Vagina (tissue), 2 donors: ENCODE measurements at places on chromosomes 1 and 21. TPM values are rescaled to one million over a fixed set of nuclear protein-coding genes. Genes with fewer than 3 reads are reported as not detected.

Gene CLCA4
- total RNA-seq, result 44.0 TPM

Gene UBL4B
- total RNA-seq, result not detected

Gene SLC45A1
- 13.8 TPM for total RNA-seq

Gene SYCP1
- not detected for total RNA-seq

Gene KAZN
- 29.5 TPM for total RNA-seq

Gene CDK18
- total RNA-seq, result 27.0 TPM

DNA sequence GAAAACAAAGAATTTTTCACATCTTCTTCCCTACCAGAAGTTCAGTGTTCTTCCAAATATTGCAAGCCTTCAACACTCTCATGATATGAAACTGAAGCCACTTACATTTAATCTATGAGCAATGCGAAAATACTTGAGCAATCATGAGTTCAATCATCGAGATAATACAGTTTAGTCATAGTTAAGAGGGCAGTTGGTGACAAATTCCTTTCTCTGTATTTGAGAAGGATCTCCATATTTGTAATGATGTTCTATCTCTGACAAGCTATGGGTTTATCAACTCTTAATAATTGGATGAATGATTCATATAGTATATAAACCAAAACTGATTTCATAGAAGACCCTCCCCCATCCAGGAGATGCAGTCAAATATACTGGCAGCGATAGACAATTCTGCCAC is 29.7 kb upstream of the PYHIN1 start:
- no peak overlapping the region for H3K27ac ChIP-seq
- H3K4me3 ChIP-seq, result no peak overlapping the region
- no peaks in the 10 kb centered on the region for H3K27me3 ChIP-seq
- no peaks in the 10 kb centered on the region for H3K36me3 ChIP-seq
- H3K4me1 ChIP-seq, result no peaks in the 10 kb centered on the region

GRCh38 chr1:91569411-91570119 is 68.9 kb downstream of the CDC7 start:
- H3K27ac ChIP-seq, result peak overlapping the region; percentile 83
- H3K36me3 ChIP-seq, result no peaks in the 10 kb centered on the region
- no peaks in the 10 kb centered on the region for H3K27me3 ChIP-seq
- peaks cover 38% of the 10 kb centered on the region for H3K4me1 ChIP-seq

- peak overlapping the region; percentile 93 for H3K27ac ChIP-seq
- H3K36me3 ChIP-seq, result no peaks in the 10 kb centered on the region
- no peak overlapping the region for H3K4me3 ChIP-seq
- peaks cover 53% of the 10 kb centered on the region for H3K4me1 ChIP-seq
- H3K27me3 ChIP-seq, result no peaks in the 10 kb centered on the region
Measured at GRCh38 chr21:46185716-46186115, 1.5 kb upstream of the SPATC1L start.

- no peak overlapping the region for H3K4me3 ChIP-seq
Measured at GRCh38 chr1:89780721-89781120, 40.1 kb upstream of the LRRC8D start.

DNA sequence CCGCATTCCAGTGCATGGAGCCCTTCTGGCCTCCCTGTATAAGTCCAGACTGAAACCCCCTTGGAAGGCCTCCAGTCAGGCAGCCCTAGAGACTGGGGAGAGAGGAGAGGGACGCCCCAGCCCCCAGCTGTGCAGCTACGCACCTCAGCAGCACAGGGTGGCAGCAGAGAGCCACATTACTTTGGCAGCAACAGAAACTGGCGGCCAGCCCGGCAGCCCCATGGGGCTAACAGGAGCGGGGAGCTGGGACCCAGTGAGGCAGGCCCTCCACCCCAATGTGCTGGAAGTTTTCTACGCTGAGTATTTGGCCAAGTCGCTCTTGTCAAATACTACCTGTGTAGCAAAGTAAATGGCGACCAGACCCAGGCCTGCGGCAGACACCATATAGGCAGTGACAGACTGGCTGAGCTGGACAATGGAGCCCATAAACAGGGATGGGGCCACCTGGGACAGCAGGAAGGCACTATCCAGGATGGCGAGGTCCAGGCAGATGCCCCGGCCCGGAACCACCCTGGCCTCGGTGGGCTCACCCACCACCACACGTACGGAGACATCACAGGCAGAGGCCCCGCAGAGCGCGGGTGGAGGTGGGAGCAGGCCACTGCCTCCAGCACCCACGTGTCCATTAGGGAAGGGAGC is 21.2 kb downstream of the SLC45A3 start:
- no peak overlapping the region for H3K27ac ChIP-seq
- no peaks in the 10 kb centered on the region for H3K36me3 ChIP-seq
- H3K4me1 ChIP-seq, result no peaks in the 10 kb centered on the region
- DNase-seq, result no peak
- H3K27me3 ChIP-seq, result no peaks in the 10 kb centered on the region

GRCh38 chr1:40003156-40004093 is 37.1 kb upstream of the CAP1 start:
- no peak overlapping the region for H3K27ac ChIP-seq
- DNase-seq, result no peak
- no peaks in the 10 kb centered on the region for H3K4me1 ChIP-seq
- H3K36me3 ChIP-seq, result no peaks in the 10 kb centered on the region
- H3K27me3 ChIP-seq, result no peaks in the 10 kb centered on the region

GRCh38 chr21:31193761-31194160 is 150.3 kb downstream of the TIAM1 start:
- H3K4me1 ChIP-seq, result no peaks in the 10 kb centered on the region
- DNase-seq, result no peak
- no peak overlapping the region for H3K27ac ChIP-seq

GRCh38 chr21:44353191-44353970 is at the start of gene TRPM2:
TRPM2 (plus strand) TSS chr21:44353621; CDS start chr21:44353701, 80 bp downstream.
- H3K4me1 ChIP-seq, result peaks cover 6% of the 10 kb centered on the region
- H3K27me3 ChIP-seq, result no peaks in the 10 kb centered on the region
- no peak within 1 kb of the TSS for H3K4me3 ChIP-seq
- H3K27ac ChIP-seq, result no peak within 1 kb of the TSS
- no peaks in the 10 kb centered on the region for H3K36me3 ChIP-seq

DNA sequence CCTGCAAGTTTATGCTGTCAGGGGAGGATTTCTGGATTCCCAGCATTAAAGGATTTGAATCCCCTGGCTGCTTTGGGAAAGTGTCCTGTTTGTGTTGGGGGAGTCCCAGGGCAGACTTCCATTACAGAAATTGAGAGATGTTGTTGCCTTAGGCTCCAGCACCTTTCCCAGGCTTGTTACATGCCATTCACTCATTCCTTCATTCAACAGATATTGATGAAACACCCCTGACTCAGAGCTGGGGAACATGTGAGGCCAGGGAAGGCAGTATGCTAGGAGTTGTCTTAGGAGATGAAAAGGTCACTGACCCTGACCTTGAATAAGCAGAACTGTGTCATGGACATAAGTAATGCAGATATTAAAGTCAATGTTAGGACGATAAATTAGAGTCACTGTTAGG is 161.7 kb downstream of the NTMT2 start:
- no peaks in the 10 kb centered on the region for H3K36me3 ChIP-seq
- H3K27me3 ChIP-seq, result no peaks in the 10 kb centered on the region
- peak overlapping the region; percentile 37 for H3K27ac ChIP-seq
- DNase-seq, result no peak

DNA sequence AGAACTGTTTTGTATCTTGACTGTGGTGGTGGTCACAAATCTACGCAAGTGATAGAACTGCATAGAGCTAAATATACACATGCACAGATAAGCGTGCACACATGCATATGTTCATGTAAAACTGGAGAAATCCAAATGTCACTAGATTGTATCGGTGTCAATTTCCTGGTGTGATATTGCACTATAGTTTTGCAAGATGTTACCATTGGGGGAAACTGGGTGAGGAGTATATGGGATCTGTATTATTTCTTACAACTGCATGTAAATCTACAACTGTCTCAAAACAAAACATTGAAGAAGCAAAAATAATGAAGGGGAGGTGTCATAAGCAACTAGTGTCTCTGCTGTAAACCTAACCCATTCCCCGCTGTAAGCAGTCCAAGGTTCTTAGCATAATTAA is 30.2 kb downstream of the FAM163A start:
- H3K4me1 ChIP-seq, result no peaks in the 10 kb centered on the region
- H3K36me3 ChIP-seq, result no peaks in the 10 kb centered on the region
- no peaks in the 10 kb centered on the region for H3K27me3 ChIP-seq
- no peak for DNase-seq
- H3K27ac ChIP-seq, result no peak overlapping the region

DNA sequence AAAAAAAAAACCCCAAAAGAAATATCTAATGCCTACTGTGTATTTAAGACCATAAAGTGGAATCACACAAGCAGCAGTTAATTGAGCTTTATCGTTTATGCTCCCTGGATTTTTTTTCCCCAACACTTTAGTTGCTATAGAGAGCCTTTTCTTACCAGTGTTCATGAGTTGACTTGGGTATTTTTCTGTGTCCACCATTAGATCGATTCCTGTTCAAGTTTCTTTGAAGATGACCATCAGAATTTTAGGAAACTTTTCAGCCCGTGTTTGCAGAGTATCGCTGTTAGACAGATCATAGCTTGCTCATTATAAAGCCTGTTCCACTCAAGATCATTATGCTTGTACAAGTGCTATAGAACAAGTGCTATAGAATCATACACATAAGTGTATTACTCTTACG is 1.5 kb downstream of the RALGPS2 start:
- no peak for DNase-seq
- H3K4me3 ChIP-seq, result peak overlapping the region; percentile 85
- H3K36me3 ChIP-seq, result no peaks in the 10 kb centered on the region
- H3K27me3 ChIP-seq, result no peaks in the 10 kb centered on the region
